ENCODE measurements at places on chromosomes 6 and 20.

DNA sequence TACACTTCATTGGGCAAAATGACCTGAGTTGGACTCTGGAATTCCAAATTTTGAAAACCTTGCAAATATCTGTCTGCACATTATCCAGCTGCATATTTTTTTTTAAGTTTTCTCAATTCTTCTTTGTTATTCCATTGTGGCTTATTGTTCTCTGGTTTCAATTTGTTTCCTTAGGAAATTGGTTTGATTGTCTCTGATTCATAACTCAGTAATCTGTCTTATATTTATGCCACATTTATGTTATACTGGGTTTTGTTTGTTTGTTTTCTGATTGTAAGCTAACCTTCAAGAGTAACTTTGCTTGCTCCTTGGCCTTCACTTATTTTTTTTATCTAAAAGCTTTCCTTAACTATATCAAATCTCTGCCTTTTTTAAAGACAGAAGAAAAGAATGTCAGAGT is 193.3 kb upstream of the PLCB4 start:
- no peak for DNase-seq
- H3K27me3 ChIP-seq: no peaks in the 10 kb centered on the region
- H3K27ac ChIP-seq: no peak overlapping the region
- no peak overlapping the region for H3K4me3 ChIP-seq
- H3K36me3 ChIP-seq: no peaks in the 10 kb centered on the region
- H3K4me1 ChIP-seq: no peaks in the 10 kb centered on the region

DNA sequence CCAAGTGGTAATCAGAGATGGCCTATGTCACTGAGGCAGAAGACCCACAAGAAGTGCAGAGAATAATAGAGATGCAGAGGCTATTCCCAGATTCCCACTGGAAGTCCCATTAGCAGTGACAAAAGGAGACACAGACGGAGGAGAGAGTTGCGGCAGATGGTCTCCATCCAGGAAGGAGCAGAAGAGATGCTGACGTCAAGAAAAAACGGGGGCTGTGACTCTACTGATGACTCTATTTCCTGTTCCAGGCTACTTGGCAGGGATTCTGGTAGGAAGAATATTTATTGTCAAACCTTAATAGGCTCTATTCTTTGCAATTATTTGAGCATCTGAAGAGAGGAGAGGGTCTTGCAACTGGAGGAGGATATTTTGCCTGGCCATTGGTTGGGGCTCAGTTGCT is 246.0 kb upstream of the ECI2 start:
- DNase-seq: peak; percentile 34
- H3K4me1 ChIP-seq: no peaks in the 10 kb centered on the region
- H3K36me3 ChIP-seq: no peaks in the 10 kb centered on the region
- no peak overlapping the region for H3K4me3 ChIP-seq

- no peak overlapping the region for H3K4me3 ChIP-seq
- no peak for DNase-seq
- no peak overlapping the region for H3K27ac ChIP-seq
- H3K36me3 ChIP-seq: no peaks in the 10 kb centered on the region
- H3K4me1 ChIP-seq: peaks cover 3% of the 10 kb centered on the region
These were observed 516 bp downstream of the TMEM151B start for GRCh38 chr6:44270526-44271405.

DNA sequence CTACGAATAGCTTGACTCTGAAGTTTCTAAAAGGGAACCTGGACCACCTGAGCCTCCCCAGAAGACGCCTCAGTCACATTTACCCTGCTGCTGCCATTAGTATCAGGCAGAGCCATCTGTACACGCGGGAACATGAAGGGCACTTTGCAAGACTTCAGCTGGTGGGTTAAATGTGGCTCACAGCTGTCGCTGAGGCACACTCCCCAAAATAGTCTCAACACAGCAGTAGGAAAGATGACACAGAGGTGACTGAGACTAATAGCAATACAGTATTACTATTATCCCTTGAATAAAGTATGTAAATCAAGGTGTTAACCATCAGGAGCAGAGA is 29.0 kb downstream of the PSMB1 start:
- H3K27ac ChIP-seq: no peak overlapping the region
- no peaks in the 10 kb centered on the region for H3K36me3 ChIP-seq
- no peaks in the 10 kb centered on the region for H3K27me3 ChIP-seq
- DNase-seq: no peak
- H3K4me3 ChIP-seq: no peak overlapping the region

GRCh38 chr20:36819659-36820058 is 46.1 kb upstream of the DSN1 start:
- peaks cover 45% of the 10 kb centered on the region for H3K36me3 ChIP-seq
- peak overlapping the region; percentile 34 for H3K27ac ChIP-seq
- H3K4me1 ChIP-seq: no peaks in the 10 kb centered on the region

DNA sequence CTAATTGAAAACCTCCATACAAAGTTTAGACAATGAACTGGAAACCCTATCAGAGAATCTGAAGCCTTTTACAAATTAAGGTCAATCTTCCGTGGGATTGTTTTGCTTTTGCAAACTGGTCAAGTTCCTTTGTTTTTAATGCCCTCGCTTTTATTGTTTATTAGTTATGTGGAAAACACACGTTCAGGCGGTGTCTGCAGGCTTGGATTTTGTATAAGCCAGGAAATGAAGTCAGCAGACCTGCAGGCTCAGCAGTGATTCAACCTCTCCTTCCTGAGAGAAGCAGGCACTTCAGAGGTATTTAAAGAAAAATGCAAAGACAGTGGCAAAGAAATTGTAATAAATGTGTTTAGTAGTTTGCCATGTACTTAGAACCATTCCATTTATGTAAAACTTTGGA is 103.4 kb upstream of the PDE10A start:
- H3K4me1 ChIP-seq: no peaks in the 10 kb centered on the region
- no peaks in the 10 kb centered on the region for H3K27me3 ChIP-seq
- H3K27ac ChIP-seq: no peak overlapping the region
- no peak overlapping the region for H3K4me3 ChIP-seq
- DNase-seq: no peak

All from adrenal gland (tissue), 19 donors.